ENCODE measurements at places on chromosomes 13 and 19. TPM values are rescaled to one million over a fixed set of nuclear protein-coding genes. Genes with fewer than 3 reads are reported as not detected.

Gene LIN37
- 2.6 TPM for total RNA-seq

Gene HSD11B1L
- total RNA-seq, result 9.4 TPM

- DNase-seq, result no peak
These were observed 14.6 kb downstream of the SIGLEC7 start for GRCh38 chr19:51156710-51157109.

- DNase-seq, result no peak
These were observed 3.7 kb downstream of the SYNGR4 start for GRCh38 chr19:48367855-48368254.

Gene TSHZ3
- 0.52 TPM for total RNA-seq

DNA sequence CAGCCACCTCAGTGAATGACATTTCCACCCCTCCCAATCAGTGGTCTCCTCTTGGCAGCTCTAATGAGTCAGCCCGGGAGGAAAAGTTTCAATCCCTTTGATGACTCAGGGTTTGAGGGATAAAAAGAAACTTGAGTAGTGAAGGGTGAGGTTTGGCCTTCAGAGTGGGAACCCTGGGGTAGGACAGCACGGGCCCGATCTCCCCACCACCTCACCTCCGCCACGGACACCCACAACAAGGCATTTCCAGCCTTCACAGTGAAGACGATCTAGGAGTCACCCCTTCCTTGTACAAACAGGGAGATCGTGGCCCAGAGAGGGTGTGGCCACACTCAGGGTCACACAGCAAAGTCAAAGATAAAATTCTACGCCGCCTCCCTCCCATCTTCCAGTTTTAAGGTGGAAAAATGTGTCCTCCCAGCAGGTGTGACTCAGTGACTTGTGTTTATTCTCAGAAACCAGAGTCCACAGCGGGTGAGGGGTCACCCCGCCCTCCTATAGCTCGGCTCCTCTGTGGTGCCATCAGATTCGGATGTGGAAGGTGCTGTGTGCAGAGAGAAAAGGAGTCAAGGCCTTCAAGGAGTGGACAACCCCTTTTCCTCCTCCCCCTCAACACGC lies 12.3 kb downstream of the CIB3 start:
- peak; percentile 64 for DNase-seq

- no peak for DNase-seq
These were observed 251.6 kb downstream of the KCTD12 start for GRCh38 chr13:76634431-76635191.
